Activated CD4-positive, alpha-beta T cell treated with anti-CD3 and anti-CD28 coated beads, Interleukin-2, amount 50 U/mL, for 48 hours (primary cell): ENCODE measurements at places on chromosomes 2 and 18.

- DNase-seq = no peak
Observed at GRCh38 chr2:119206201-119206600, 17.4 kb upstream of the STEAP3 start.

- DNase-seq = no peak
Observed at GRCh38 chr2:23495661-23496114, 110.7 kb downstream of the KLHL29 start.

GRCh38 chr2:20094142-20094755, 42.8 kb upstream of the LAPTM4A start:
- DNase-seq = no peak

DNA sequence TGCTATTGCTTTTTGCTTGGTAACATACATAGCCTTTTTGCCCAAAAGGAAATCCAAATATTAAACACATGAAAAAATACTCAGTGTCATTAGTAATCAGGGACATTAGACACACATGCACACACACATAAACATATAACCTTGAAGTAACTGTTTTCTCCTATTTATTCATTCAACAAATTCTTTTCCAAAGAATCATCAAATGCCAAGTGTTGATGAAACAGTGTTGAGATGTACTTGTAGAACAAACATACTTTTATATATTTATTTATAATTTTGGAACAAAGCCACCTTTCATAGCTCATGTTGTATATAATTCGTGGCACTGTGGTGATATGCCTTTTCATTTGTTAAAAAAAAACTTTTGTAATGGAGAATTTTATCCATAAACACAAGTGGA, 81.0 kb downstream of the APLF start:
- DNase-seq = no peak

GRCh38 chr2:120787111-120787821, 51.6 kb downstream of the GLI2 start:
- no peak for DNase-seq

DNA sequence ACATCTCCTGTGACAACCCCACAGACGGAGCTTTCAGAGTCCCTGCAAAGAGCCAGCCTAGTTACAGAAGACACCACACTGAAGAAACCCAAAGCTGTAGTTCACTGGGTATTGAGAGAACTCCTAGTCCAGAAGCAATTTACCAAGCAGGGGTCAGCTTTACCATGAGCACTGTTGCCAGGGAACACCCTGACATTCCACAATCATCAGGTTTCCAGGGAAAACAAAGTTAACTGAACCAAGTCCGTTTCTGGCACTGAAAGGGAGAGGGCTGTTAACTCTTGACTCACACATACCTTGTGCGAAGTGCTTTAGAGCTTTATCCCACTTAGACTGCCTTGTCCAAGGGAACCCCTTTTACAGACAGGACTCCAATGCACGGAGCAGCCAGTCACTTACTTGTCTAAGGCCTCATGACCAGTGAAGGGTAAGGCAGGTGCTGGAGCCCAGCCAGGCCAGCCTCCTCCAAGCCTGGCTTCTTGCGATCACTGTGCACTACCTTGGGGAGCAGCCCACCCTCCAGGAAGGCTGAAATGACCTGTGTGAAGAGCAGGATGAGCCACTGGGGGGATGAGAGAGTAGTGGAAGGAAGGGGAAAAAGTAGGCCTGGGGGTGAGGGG, 53.9 kb downstream of the REEP1 start:
- no peak for DNase-seq

DNA sequence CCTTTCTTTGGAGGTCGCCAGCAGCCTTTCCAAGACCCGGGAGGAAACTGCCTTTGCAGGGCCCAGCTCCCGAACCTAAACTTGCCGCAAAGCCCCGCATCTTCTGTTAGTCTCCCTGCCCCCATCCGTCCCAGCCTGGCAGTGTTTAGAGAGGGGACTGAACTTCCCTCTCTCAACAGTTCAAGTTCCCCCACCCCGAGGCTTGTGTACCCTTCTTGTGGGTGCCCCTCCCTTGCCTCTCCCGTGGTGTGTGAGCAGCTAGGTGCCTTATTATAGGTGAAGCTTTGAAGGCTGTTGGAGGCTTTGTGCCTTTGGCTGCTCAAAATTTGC, 1.4 kb downstream of the LBH start:
- DNase-seq = no peak
